ACHN (cell line): ENCODE measurements at places on chromosomes 1 and 21.
A peak's percentile ranks its signal among the peaks of the same experiment; 100 is the strongest.

DNA sequence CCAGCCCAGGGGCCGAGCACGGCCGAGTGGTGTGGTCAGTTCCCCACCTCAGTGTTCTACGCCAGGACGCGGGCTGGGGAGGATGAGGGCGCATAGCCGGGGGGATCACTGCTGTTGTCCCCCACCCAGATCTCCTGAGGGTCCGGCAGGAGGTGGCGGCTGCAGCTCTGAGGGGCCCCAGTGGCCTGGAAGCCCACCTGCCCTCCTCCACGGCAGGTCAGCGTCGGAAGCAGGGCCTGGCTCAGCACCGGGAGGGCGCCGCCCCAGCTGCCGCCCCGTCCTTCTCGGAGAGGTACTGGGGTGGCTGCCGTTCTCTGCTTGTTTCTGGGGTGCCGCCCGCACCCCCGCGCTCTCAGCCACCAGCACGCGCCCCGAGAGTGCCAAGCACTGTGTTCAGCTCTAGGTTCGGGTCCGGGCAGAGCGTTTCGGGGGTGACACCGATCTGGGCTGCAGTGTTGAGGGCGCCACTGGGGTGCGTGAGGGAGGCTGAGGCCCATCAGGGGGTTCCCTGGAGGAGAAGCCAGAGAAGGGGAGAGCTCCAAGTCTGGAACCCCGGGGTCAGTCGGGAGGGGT lies 17.4 kb downstream of the SAMD11 start:
- DNase-seq: no peak

DNA sequence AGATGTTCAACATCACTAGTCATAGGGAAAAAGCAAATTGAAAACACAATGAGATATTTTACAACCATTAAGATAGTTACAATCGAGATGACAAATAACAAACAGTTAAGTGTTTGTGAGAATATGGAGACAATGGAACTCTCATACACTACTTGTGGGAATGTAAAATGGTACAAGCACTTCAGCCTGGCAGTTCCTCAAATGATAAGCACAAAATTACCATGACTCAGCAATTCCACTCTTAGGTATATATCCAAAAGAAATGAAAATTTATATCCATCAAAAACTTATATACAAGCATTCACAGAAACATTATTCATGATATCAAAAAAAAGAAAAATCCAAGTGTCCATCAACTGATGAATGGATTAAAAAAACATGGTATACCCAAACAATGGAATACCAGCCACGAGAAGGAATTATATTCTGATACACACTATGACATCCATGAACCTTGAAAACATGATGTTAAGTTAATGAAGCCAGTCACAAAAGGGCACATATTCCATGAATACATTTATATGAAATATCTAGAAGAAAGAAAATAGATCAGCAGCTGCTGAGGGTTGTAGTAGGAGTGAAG lies 76.4 kb downstream of the EVI5 start:
- no peak for DNase-seq

- DNase-seq: no peak
Measured at GRCh38 chr1:70906800-70907199, 140.8 kb downstream of the PTGER3 start.

DNA sequence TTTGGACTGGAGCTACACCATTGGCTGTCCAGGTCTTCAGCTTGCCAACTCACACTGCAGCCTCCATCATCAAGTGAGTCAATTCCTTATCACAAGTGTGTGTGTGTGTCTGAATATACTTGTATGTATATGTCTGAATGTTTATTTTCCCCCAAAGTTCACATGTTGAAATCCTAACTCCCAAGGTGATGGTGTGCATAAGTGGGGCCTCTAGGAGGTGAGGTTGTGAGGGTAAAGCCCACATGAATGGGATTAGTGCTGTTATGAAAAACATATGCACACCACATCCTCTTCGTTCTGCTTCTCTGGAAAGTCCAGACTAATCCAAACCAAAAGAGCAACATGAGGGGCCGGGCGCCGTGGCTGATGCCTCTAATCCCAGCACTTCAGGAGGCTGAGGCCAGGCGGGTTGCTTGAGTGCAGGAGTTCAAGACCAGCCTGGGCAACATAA lies 48.7 kb upstream of the LBR start:
- no peak for DNase-seq

GRCh38 chr1:115182012-115182715 lies 92.9 kb upstream of the TSPAN2 start:
- peak; percentile 30 for DNase-seq

GRCh38 chr1:38222891-38223290 lies 176.3 kb upstream of the POU3F1 start:
- DNase-seq: no peak

- no peak for DNase-seq
Measured at GRCh38 chr1:109079240-109079622, 3.4 kb upstream of the TAF13 start.

GRCh38 chr21:17334484-17334883 lies 178.4 kb upstream of the CXADR start:
- DNase-seq: no peak

- DNase-seq: peak; percentile 61
Measured at GRCh38 chr1:168637350-168637991, 61.1 kb downstream of the XCL1 start.

DNA sequence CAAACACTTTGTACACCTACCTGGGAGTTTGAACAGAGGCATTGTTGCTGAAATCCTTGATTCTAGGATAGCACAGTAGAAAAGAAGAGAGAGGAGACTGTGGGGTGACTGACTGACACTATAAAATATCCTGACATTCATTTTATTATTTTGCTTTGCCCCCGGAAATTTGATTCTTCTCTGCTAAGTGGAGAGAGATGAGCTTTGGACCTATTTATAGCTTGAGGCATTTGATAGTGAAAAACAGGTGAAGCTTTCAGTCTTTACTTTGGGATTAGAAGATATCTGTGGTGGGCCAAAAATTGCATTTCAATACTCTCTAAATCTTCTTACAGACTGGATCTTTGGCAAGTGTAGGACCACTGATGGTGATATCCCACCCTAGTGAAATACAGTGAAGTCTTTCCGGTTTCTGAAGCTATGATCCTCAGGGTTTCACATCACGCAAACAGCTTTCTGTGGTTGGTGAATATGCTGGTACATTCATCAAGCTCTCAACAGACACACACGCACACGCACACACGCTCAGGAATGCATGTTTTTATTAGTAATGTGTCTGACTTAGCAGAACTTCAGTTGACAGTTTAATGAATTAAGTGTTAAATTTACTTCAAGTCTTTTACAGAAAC lies at the start of gene AMPD1:
Gene AMPD1 (minus strand): TSS at position 117 of the 629 bp plus-strand sequence. CDS start 75 bp downstream, at position 42.
- no peak for DNase-seq

DNA sequence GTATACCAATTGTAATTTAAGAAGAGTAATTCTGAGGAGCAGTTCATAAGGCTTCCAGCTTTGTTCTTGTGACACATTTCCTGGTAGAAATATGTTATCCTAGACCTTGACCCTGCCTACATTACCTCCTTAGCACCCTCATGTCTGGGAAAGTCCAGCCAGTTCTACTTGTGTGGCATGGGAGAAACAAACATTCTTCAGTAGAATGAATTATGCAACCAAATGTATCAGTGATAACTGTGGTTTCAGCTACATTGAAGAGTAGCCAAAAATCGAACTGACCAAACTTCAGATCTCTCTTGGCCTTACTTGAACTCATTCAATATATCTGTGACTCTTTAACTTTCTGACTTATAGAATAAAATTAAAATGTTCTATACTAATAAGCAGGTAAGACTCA lies 308.1 kb upstream of the LYPLAL1 start:
- no peak for DNase-seq

DNA sequence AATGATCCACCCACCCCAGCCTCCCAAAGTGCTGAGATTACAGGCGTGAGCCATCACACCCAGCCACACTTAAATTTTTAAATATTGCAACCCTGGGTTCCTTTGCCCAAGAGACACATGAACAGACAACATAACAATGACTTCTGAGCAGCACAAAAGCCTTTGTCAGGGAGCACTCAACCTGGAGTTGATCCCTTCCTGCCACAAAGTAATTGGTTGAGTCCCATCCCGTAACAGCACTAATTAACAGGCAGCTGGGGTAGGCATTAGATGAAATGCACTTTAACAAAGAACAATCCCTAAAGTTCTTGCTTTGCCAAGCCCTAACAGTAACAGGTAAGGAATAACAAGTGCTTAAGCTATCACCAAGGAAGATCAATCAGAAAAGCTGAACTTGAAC lies 5.9 kb upstream of the BCAR3 start:
- no peak for DNase-seq

- DNase-seq: no peak
Measured at GRCh38 chr1:52576074-52576473, 23.2 kb upstream of the TUT4 start.

DNA sequence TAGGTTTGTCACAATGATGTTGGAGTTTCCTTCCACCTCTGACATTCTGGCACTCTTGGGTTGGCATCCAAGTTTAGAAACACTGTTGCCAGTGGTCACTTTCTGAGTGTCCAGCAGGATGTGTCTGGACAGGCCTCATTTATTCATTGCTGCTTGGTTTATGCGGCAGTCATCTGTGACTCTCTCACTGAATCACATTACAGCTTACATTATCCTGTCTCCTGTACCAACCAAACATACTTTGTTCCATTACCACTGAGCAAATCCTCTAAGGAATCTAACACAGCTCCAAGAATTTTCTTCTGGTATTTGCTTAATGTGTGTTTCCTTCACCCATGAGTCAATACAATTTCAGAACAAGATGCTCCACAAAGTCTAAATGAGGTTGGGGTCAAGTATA lies 19.9 kb downstream of the SGIP1 start:
- no peak for DNase-seq

DNA sequence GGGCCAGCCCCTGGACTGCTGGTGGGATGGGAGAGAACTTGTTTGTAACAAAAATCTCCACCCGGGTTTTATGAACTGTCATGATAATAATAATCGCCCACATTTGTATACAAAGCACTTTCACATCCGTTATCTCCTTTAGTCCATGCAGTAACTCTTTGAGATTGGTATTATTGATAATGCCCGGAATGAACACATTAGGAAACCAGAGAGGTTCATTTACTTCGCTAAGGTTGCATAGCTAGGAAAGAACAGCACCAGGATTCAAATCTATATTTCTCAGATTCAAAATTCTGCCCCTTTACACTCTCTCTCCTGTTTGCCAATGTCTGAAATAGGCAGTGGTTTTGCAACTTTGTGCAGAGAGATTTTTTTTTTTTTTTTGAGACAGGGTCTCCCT lies 131.4 kb downstream of the FOXD2 start:
- no peak for DNase-seq

DNA sequence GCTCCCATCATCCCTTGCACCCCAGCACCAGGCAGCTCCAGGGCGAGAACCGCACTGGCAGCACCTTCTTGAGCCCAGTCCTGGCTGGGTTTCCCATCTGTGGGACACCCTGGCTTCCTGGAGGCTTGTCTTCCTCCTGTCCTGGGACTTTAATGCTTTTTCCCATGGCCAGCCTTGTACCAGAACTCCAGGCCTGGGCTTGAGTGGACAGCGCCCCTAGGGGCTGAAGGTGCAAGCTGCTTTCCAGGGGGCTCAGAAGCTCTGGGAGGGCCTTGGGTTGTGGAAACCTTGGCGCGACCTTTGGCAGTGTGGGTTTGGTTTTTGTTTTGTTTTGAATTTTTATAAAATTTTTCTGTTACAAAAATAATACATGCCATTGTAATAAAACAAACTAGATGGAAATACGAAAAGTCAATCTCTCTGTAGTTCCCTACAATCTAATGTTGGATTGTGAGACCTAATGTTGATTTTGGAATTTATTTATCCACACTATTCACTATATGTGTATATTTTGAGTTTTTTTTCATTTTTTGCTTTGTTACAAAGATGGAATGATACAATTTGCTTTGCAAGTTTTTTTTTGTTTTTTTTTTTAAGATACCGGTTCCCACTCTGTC lies 33.8 kb upstream of the RPL11 start:
- peak; percentile 56 for DNase-seq

DNA sequence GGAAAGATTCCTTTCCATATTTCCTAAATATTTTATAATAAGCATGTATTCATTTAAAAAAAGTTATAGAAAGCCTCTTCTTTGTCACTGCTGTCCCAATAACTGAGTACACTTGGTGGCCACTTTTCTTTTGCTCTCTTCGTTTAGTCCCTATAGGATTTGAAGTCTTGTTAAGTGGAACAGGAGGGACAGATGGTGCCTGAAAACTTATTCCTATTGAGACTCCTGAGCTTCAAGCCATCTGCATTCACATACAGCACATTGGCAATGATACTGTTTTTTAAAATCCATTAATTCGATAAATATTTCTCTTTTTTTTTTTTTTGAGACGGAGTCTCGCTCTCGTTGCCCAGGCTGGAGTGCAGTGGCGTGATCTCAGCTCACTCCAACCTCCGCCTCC lies 2.0 kb upstream of the ZBTB40 start:
- no peak for DNase-seq

- DNase-seq: peak; percentile 71
Measured at GRCh38 chr1:159141584-159142390, 29.6 kb upstream of the CADM3 start.

- DNase-seq: peak; percentile 48
Measured at GRCh38 chr1:22710701-22711049, at the start of gene EPHB2. Gene EPHB2 (plus strand): TSS chr1:22710839. CDS start chr1:22710983, 144 bp downstream.

- DNase-seq: no peak
Measured at GRCh38 chr1:171787686-171788480, 6.4 kb downstream of the METTL13 start.

- no peak for DNase-seq
Measured at GRCh38 chr1:201556841-201557571, 18.1 kb downstream of the NAV1 start.

DNA sequence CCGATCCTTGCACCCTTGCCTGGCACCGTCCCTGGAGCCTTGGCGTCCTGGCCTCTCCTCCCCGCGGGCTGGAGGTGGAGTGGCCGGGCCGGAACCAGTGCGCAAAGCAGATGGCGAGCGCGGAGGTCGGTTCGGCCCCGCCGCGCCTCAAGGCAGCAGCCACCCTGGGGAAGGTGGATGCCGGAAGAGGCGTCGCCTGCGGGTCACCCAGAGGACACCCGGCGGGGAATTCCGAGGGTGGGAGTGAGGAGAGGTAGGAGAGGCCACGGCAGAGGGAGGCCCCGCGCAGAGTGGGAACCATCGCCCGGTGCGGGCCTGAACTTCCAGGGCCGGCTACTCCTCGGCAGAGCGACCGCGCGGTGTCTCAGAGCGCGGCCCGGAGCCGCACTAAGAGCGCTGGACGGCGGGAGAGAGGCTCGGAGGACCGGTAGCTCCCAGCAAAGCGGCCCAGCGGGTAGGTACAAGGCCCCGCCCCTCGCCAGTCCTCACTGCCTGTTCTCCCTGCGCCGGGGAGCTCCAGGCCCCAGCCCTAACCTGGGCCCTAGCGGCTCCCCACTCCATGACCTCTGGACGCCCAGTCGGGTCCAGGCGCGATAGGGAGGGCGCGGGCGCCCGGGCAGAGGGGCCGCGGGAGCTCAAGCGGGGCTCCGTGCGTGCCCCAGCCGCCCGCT lies at the start of gene RNF207:
Gene RNF207 (plus strand): TSS at position 271 of the 671 bp plus-strand sequence. CDS start 417 bp downstream, outside the sequence.
- peak; percentile 75 for DNase-seq

GRCh38 chr1:204268101-204268500 lies 54.3 kb upstream of the GOLT1A start:
- DNase-seq: no peak

- DNase-seq: no peak
Measured at GRCh38 chr21:44793592-44794374, 7.8 kb downstream of the UBE2G2 start.

- peak; percentile 10 for DNase-seq
Measured at GRCh38 chr1:164563721-164564360, 4.9 kb downstream of the PBX1 start.

- DNase-seq: peak; percentile 37
Measured at GRCh38 chr1:155018617-155019348, 14.8 kb downstream of the DCST2 start.
